ENCODE measurements at places on chromosomes 12 and 14. TPM values are rescaled to one million over a fixed set of nuclear protein-coding genes. Genes with fewer than 3 reads are reported as not detected.

DNA sequence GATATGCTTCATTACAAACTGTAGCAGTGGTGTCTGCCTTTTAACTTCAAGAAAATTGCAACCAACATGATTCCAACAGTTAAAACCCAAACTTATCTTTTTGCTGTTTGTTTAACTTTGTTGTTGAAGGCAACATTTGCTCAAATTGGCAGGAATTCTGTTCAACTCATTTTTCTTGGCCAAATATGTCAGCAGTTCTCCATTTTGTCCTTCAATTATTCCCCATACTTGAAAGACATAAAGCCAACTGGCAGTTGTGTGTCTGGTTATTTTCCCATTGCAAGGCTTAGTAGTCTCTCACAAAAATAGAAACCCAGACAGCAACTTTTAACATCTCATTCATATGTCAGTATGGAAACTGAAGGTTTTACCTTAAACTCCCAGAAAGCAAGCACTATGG, 146.3 kb downstream of the LRIG3 start:
- no peak for DNase-seq

DNA sequence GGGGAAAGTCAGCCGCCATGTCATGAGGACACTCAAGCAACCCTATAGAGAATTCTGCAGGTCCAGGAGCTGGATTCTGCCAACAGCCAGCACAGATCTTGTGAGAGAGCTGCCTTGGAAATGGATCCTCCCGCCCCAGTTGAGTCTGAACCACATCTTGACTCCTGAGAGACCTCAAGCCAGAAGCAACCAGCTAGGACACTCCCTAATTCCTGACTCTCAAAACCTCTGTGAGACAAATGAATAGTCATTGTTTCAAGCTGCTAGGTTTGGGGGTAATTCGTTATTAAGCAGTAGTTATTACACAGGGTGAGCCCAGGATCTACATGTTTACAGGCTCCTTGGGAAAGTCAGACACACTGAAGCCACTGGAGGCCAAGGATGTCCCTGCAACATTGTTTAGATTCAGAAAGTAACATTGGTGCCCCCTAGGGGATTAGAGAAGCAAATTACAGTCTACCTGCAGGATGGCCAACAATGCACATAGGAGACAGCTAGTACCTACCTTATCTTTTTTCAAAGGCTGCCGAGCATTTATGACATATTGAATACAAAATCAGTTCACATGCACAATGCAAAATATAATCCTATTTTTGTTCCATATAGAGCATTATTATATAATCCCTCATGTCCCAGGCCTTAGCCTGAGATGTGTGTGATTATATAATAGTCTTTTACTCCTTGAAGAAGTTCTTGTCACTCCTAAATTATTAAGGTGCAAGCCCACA, 57.9 kb upstream of the FICD start:
- DNase-seq = no peak

- DNase-seq = no peak
These were observed 155.1 kb downstream of the KIF21A start for GRCh38 chr12:39287817-39288216.

DNA sequence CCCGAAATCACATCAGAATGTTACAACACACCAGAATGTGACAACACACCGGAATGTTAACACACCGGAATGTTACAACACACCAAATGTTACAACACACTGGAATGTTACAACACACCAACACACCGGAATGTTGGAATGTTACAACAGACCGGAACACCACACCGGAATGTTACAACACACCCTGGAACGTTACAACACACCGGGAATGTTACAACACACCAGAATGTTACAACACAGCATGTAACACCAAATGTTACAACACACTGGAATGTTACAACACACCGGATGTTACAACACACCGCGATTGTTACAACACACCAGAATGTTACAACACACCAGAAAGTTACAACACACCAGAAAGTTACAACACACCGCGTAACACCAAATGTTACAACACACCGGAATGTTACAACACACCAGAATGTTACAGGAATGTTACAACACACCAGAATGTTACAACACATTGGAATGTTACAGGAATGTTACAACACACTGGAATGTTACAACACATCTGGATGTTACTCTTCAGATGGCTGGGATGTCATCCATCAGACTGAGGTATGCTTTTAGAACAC, 21.1 kb downstream of the CHFR start:
- DNase-seq = no peak

DNA sequence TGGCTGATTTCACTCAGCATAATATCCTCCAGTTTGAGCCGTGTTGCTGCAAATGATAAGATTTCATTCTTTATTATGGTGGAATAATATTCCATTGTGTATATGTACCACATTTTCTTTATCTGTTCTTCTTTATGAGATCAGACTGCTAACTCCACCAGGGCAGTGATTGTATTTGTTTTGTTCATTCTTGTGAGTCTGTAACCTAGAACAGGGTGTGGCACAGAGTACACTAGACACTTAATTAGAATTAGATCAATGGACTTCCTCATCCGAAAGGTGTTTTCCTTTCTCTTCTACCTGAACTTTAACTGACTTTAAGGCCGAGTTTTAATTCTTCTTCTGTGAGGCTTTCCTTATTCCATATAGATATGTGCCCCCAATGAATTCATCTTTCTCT, 551.0 kb downstream of the SNAPC1 start:
- no peak for DNase-seq

DNA sequence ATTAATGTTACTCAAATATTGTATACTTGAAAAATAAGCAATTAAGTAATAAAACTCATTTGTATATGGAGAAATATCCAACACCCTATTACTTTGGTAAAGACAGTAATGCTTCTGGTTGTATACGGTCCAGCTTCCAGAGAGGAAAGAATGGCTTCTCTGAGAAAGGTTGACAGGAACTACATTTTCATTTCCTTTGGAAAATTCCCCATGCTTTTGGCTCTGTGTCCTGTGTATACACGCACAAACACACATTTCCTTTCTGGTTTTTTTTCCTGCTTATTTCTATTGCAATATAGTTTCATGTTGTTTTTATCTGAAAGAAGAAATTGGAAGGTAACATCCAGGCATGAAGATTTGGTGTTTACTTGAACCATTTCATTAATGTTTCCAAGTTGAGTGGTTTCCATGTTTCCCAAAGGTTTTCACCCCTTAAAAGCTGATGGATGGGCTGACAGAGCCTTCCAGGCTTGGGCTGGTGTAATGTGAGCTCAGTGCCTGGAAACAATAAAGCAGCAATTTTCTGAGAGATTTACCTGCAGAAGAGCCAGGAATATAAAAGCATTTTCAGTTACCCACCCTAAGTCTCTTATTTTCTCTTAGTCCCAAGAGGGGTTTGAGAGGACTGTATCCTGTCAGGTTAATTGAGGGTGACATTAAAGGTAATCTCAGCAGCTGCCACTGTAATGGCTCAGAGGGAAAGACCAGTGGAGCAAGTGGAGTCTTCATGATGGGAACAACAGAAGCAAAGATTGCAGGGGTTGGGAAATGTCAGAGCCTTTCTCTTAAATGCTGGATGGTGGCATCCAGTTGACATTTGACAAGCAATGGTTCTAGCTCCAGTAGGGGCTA, 33.4 kb upstream of the TMTC1 start:
- no peak for DNase-seq

GRCh38 chr12:80064951-80065350, 34.4 kb upstream of the OTOGL start:
- no peak for DNase-seq

- no peak for DNase-seq
These were observed 2.4 kb downstream of the VSX2 start for GRCh38 chr14:74241652-74242017.

DNA sequence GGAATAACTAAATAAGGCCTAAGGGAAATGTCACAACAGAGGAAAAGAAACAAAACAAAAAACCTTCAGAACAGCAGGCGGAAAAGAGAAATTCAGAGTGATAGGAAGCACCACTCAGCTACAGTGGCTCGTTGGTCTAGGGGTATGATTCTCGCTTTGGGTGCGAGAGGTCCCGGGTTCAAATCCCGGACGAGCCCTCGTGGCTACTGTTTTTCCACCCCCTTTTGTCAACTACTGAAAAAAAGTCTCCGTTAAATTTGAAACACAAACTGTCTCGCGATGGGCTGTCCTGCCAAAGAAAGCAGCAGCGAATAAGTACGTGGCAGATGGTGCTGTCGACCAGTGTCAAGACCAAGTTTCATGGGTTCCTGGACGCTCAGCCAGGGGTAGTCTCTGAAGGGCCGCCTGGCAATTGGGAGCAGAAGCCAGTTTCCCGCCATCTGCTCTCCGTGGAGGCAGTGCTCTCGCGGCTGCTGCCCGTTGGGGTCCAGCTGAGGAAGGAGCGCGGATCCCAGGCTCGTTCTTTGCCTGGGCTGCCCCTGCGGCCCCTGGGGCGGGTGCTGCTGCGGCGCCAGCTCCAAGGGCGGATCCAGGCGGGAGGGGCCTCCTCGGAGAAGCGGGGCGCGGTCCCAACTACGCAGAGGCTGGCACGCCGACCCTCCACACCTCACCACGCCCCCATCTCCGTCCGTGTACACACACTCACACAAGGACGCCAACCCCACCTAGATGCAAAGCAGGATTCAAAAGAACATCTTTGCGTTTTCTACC, at the start of gene RNASE4:
Gene RNASE4 (plus strand): TSS at position 670 of the 771 bp plus-strand sequence. CDS start 14,812 bp downstream, outside the sequence.
- DNase-seq = peak; percentile 83

DNA sequence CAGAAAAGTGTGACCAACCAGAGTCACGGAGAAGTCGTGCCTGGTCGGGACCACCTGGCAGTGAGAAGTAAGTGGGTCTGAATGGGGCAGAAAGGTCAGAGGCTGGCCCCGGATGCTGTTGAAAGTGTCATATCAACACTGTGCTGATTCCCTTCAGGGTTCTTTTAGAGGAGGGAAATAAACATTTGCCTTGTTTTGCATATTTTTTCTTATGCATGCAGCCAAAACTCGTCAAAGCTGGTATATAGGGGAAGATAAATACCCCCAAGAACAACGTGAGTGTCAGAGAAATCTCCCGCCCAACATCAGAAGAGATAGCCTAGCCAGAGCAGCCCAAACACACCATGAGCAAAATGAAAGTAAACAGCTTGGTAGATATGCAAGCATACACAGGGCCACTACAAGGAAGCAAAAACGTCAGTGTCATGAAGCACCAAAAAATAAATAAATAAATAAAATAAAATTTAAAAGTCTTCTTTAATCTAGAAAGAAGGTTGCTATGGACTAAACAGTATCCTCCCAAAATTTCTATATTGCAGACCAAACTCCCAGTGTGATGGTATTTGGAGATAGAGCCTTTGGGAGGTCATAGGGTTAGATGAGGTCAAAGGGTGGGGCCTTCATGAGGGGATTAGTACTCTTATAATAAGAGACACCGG, 22.1 kb downstream of the EIF5 start:
- no peak for DNase-seq

GRCh38 chr12:106138633-106139421, at the start of gene NUAK1:
Gene NUAK1 (minus strand): TSS chr12:106138954. CDS start chr12:106138653, 301 bp downstream.
- DNase-seq = peak; percentile 62

DNA sequence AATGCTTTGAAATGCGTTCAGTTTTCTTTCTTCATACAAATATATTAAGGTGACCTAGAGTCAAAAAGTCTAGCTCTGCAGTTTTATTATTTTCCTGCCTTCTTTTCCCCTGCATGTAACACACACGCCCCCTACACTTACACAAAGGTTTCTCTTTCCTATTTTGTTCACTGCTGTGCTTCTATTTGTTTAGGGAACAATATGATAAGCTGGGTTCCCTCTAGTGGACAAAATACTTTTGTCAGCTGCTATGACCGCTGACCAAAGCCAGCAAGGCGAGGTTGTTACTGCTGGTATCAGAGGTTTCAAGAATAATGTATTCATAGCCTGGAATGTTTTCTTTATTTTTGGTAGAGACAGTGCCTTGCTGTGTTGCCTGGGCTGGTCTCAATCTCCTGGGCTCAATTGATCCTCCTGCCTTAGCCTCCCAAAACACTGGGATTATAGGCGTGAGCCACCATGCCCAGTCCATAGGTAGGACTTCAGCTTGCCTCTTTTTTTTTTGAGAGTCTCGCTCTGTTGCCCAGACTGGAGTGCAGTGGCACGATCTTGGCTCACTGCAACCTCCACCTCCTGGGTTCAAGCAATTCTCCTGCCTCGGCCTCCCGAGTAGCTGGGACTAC, 33.4 kb downstream of the FNTB start:
- DNase-seq = peak; percentile 49

GRCh38 chr12:118327391-118327790, 45.3 kb downstream of the TAOK3 start:
- DNase-seq = no peak

- no peak for DNase-seq
These were observed 9.1 kb upstream of the RPAP3 start for GRCh38 chr12:47714826-47715386.

- no peak for DNase-seq
These were observed 495 bp downstream of the ADIPOR2 start for GRCh38 chr12:1691123-1692007.

LAG3 gene
- 2.3 TPM for total RNA-seq

SPIC gene
- total RNA-seq = not detected

FZD10 gene
- 5.9 TPM for total RNA-seq

SDR9C7 gene
- total RNA-seq = not detected

TRPV4 gene
- total RNA-seq = 3.6 TPM

HCAR3 gene
- 12.3 TPM for total RNA-seq
